ENCODE measurements at places on chromosomes 12 and 14.

DNA sequence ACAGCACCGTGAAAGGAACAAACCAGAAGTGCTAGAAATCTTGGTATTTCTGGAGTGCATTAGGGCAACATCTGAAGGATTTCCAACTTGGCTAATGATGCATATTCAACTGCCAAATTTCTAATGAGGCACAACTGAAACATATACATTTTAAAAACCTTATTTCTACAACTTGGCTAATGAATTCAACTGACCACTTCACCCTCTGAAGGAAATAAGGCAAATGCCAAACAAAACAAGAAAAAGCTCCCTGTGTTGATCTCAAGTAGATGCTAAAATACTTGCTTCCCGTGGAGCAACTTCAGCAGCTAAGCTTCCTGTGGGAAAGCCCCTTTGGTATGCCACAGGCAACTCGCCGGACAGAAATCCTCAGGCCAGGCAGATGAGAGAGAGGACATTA, 167.1 kb downstream of the TTC7B start:
- DNase-seq, result no peak

- no peak for DNase-seq
Measured at GRCh38 chr12:14931359-14931758, 7.0 kb downstream of the ERP27 start.

- no peak for DNase-seq
Measured at GRCh38 chr12:54981796-54982195, 2.8 kb downstream of the TESPA1 start.

- no peak for DNase-seq
Measured at GRCh38 chr12:127588249-127588648, 678.7 kb upstream of the TMEM132C start.

GRCh38 chr12:119920064-119920463, 42.9 kb upstream of the CIT start:
- DNase-seq, result no peak

GRCh38 chr14:36505181-36505815, 14.7 kb downstream of the NKX2-1 start:
- no peak for DNase-seq

GRCh38 chr12:2779281-2779680, 15.5 kb upstream of the FKBP4 start:
- no peak for DNase-seq

GRCh38 chr14:23067847-23068788, 10.8 kb upstream of the CDH24 start:
- no peak for DNase-seq

DNA sequence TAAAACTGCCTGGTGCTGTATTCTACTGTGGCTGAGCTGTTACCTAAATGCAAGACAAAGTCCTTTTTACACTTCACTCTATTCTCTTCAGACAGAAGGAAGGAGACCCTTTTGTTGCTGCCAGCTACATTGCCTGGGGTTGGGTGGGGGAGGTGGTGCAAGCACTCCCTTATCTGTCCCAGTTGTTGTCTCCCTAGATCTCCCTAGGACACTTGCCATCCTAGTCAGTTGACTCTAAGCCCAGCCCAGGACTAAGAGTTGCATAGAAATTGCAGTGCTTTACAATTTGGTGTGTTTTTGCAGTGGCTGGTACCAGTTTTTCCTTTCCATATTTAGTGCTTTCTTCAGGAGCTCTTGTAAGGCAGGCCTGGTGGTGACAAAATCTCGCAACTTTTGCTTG, 35.1 kb downstream of the SCYL2 start:
- no peak for DNase-seq

- no peak for DNase-seq
Measured at GRCh38 chr12:93707836-93708235, 30.7 kb downstream of the CRADD start.

DNA sequence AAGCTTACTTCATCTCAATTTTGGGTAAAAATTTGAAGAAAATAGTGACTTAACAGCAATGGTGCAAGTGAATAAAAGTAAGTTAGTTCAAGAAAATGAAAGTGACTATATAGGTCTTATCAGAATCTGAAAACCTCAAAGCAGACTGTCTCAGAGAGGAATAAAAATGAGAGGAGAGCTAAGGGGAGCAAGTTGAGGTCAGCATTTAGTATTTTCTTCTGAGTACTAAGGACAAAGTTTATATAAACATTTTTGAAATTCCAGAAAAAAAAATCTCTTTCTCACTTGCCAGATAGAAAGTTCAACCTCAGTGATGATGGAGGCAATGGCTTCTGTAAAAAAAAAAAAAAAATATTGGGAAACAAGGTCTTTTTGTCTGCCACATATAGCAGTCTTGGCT, 414.1 kb downstream of the NPAS3 start:
- no peak for DNase-seq

DNA sequence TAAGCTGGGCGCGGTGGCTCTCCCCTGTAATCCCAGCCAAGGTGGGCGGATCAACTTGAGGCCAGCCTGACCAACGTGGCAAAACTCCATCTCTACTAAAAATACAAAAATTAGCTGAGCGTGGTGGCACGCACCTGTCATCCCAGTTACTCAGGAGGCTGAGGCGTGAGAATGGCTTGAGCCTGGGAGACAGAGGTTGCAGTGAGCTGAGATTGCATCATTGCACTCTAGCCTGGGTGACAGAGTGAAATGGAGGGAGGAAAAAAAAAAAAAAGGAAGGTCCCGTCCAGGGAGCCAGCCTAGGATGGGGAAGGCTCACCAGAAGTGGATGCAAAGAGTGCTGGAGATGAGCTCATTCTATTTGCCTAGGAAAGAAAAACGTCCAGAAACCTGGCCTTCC, 1.9 kb upstream of the CD27 start:
- DNase-seq, result no peak

DNA sequence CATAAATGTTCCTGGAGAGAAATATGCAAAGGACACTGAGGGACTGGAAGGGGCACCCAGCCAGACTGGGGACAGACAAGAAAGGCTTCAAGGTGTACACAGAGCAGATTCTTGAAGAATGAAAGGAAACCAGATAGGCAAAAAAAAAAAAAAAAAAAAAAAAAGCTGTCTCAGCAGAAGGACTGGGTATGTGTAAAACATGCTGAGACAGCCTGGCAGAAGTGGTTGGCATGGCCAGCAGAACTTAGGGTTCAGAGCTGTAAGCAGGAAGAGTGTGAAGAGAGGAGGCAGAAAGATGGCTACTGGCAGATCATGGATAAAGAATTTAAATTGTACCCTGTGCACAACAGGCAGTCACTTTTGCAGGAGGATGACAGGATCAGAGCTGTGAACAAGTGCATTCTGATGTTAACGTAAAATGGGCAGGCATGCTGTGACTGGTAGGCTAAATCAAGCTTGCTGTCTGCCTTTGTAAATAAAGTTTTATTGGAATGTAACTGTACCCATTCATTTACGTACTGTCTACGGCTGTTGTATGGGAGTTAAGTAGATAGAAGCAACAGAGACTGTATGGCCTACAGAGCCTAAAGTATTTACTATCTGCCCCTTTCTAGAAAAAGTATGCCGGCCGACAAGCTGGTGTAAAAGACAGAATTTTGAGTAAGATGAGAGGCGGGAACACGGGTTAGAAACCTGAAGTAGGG, 42.2 kb downstream of the UBR7 start:
- no peak for DNase-seq

DNA sequence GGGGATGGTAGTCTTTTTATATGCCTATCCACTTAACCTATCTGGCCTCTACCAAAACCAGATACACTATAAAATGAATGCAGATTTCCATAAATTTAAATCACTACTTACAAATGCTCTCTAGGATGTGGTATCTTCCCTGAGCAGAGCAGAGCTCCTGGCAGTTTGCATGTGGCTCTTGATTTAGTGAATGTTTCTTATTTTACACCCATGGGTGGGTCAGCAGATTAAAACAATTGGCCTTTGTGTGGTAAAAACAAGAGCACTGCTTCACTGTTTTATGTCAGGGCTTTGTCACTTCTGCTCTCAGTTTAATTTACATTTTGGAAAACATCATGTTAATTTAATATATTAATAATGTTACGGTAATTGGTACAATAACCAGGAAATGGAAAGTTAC, 5.5 kb downstream of the TAS2R19 start:
- DNase-seq, result no peak

DNA sequence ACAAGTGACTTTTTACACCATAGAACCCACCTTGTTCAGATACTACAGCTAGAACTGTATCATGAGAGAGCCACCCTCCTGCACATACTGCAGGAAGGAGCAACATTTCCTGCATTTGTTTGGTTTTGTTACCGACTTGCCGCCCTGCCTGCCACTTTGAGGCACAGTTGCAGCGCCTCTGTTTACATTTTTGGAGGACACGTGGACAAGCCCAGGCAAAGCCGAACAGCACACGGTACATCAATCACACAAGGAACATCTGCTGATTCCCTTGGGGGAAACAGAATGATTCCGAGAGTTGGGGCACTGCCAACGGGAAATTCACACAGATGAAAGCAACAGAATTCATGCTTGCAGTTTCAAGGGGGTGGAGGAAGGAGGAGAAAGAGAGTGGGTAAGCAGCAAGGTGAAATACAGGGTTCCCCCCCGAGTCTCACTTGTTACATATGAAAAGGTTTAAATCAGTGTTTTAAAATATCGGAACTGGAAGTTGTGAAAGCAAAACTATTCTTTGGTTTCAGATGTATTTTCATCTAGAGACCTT, 110.7 kb downstream of the BTG1 start:
- DNase-seq, result peak; percentile 96

- no peak for DNase-seq
Measured at GRCh38 chr12:95538656-95539055, 12.6 kb downstream of the USP44 start.

DNA sequence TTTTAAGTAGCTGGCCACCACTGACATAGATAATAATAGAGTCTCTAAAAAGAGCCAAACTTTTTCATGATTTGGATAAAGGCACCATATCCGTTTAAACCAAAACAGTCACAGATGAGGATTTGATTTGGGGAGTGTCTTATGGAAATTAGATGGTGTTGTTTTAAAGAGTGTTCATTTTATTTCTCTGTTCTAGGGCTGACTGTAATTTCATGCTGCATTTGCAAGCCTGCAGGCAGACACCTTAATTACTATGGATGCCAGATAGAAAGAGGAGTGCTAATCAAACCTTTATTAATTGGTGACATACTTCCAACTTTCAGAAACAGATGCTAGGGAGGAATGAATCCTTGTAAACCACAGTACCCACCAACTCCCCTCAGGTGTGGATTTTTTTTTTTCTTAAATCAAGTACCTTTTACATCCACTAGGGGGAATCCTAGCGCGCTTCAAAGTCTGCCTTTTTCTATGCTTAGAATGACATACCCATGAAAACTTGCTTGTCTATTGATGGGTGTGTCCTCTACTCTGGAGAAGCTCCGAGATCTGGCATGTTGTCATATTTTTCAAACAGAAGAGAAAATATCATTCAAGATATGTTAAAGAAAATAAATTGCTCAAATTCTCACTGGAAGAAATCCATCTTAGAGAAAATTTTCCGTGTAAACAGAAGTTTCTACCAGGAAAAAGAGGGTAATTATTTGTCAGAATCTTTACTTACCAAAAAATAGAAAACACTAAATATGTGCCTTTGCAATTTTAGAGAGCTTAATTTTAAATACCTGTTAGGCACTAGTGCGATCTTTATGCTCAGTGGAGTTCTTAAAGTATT, 14.2 kb upstream of the PLXNC1 start:
- peak; percentile 63 for DNase-seq

GRCh38 chr12:56115329-56115728, 1.1 kb upstream of the RPL41 start:
- no peak for DNase-seq

- DNase-seq, result no peak
Measured at GRCh38 chr14:61481701-61482100, 160.3 kb downstream of the PRKCH start.

DNA sequence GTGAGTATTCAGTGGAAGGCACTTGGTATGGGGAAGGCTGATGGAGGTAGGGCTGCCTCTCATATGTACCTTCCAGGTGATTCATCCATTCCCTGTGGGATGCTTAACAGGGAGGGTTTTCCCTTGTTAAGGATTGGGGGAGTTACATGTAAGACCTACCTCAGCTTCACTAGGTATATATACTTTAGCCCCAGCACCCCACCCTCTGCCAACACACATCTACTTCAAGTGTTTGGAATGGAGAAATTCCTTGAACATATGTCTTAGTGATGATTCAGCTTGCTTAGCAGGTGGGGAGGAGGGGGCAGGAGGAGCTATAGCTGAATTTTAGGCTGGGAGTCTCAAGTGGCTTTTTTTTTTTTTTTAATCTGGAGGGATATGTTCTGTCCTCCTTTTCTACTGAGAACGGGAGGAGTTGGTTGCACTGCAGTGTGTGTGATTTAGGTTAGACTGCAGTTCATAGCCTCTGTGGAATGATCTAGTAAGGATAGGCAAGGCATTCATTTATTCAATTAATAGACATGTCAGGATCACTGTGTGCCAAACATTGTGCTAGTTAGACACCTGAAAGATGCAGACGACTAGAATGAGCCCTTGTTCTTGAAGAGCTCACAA, 1.7 kb downstream of the PIP4K2C start:
- DNase-seq, result no peak

DNA sequence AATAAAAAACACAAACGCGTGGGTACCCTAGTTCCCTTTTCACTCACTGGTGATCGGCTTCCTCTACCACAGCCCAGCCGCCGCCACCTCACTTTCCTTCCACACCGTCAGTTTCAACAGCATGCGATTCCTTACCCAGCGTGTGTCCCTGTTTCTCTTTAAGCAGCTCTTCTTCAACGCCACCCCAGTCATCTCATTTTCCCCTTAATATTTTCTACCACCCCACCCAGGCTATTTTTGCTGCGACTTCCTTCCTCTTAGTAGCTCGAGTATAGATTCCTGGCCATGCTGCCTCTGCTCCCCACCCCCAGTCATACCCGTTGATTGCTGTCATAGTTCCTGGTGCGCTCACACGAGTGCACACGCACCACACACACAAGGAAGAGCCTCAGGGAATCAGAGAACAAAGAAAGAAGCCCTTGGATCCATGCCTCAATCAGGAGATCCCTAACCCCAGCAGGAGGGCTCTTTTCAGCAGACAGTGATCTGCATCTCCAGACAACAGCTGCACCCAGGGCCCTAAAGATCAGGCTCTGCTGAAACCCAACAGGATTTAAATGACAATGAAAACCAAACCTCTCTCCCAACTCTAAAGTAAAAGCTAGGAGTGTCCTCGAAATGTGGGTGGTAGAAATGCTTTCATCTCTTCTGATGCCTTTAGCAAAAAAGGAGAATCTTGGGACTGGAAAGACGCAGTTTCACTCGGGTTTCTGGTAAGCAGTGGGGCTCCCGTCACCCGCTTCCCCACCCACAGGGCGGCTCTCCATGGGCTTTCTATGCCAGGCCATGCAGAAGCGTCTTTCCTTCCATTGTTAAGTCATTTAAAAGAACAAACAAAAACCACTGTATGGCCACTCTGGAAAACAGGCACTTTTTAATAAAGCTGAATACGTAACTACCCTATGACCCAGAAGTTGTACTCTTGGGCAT, 23.8 kb downstream of the VPS37B start:
- peak; percentile 96 for DNase-seq

DNA sequence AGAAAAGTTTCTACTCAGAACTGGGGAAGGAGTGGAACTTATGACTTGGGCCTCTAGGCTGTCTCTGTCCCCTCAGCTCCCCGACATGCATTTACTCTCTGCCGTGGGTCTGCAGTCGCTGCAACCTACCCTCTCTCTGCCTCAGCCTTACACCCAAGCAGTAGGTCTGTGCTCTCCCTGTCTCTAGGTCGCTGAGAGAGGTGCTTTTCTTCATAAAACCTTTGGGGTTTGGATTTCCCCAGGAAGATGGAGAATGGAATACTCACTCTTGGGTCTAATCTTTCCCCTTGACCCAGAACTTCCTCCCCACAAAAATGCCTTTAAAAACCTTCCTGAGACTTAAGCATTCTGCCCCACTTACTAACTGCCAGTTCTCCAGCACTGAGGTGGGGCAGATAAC, 12.9 kb downstream of the GPR84 start:
- no peak for DNase-seq

Measured in NCI-H345 (cell line).